Fibroblast of pulmonary artery (primary cell): ENCODE measurements at places on chromosomes 7 and 10.

DNA sequence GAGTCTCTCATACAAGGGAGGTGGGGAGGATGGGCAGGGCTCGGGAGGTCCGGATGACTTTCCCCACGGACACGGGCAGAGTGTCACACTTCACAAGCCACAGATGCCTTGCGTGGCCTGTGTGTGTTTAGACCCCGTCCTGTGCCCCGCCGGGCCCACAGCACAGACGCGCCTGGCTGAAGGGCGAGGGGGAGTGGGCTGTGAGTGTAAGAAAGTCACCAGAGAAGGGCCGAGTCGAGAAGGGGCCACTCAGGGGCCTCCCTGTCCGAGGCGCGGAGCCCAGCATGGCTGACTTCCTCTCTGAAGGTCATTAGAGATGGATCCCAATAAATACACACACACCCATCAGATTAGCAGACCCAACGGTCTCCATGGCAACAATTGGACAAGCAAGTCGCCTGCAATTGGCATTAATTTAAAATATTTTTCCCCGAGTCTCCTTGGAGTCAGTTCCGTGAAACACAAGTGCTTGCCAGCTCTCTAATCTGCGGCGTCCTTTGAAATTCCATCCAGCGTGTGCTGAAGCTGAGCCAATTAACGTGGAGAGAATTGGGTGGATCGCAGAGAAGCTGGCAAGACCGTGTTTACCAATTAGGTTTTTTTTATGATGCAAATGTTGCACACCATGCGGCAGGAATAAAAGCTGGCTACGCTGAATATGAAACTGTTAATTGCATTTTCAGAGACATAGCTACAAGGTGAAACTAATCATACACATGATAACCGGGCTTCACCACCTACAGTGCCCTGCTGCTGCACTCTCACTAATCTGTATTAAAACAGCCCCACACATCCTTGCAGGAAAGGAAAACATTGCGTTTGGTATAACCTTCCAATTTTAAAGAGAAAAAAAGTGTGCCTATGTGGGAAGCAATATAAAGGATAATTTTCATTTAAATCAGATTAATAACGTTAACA is 571.2 kb downstream of the PTPRN2 start:
- DNase-seq: no peak

GRCh38 chr10:70115948-70116682 is 16.5 kb downstream of the AIFM2 start:
- DNase-seq: peak; percentile 29

- DNase-seq: no peak
Observed at GRCh38 chr10:3325954-3326750, 153.6 kb upstream of the PITRM1 start.

- DNase-seq: no peak
Observed at GRCh38 chr7:149853157-149853556, 15.0 kb downstream of the ZNF862 start.

GRCh38 chr10:84344526-84344925 is 16.1 kb downstream of the CCSER2 start:
- no peak for DNase-seq

GRCh38 chr7:69301253-69301652 is 297.0 kb upstream of the AUTS2 start:
- no peak for DNase-seq

- no peak for DNase-seq
Observed at GRCh38 chr7:92547579-92547978, 19.0 kb downstream of the RBM48 start.

DNA sequence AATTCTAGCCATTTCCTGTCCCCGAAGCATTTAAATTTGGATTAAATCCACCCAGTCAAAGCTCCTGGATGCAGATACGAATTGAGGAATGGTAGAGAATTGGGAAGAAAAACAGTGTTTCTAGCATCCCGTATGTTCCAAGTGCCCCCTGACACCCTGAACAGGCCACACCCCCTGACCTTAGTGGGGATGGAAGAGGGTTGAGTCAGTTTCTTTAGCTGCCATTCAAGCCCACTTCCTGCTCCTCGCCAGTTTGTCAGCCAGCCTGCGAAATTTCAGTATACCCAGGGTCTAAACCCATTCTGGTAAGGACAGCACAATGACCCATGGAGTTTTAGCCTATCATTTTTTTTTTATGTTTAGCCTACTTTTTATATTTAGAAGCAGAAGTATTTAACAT is 101.1 kb downstream of the PKD1L1 start:
- no peak for DNase-seq

DNA sequence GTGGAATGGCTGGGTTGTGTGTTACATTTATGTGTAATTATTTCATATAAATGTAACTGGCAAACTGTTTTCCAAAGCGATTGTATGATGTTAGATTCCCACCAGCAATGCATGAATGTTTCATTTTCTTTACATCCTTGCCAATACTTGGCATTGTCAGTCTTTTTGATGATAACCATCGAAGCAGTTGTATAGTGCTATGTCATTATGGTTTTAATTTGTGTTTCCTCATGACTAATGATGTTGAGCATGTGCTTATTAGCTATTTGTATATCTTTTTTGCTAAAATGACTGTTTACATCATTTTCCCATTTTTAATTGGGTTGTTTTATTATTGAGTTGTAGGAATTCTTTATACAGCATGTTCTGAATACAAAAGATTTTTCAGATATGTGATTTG is 22.3 kb downstream of the AHCYL2 start:
- DNase-seq: no peak

GRCh38 chr10:79098596-79099015 is 29.8 kb downstream of the ZMIZ1 start:
- DNase-seq: no peak

- DNase-seq: no peak
Observed at GRCh38 chr7:28815928-28816373, 142.2 kb downstream of the TRIL start.

GRCh38 chr7:148182264-148182663 is 408.3 kb upstream of the C7orf33 start:
- DNase-seq: peak; percentile 69

DNA sequence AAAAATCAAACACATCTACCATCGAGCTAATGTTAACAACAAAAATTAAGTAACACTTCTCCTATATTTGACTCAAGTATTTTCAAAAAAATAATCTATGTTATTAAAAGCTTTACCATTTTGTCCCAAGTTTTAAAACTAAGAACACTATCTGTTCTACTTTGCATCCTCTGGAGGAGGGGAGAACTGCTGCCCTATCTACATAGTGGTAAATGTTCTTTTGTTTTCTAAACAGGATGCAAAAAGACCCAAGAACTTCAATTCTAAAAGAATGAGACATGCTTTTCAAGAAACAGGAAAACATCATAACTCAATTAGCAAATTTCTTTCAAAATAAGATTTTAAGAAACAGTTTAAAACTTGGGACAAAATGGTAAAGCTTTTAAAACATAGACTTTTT is 14.8 kb downstream of the SLC26A3 start:
- DNase-seq: no peak

GRCh38 chr7:22885797-22886261 is 63.2 kb upstream of the TOMM7 start:
- no peak for DNase-seq

DNA sequence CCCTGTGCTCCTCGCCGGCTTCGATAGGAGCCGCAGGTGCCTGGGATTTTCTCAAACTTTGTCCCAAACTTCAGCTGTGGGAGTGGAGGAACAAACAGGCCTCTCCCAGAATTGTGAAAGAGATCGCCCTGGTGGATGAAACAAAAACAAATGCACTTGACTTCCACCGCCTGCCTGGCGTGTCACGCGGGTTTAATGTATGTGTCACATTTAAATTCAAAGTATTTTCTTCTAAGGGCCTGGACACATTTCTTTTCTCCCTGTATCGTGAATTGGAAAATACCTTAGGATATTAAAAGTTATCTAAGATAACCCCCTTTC is 694 bp upstream of the WASL start:
- DNase-seq: peak; percentile 78
